Stimulated activated CD4-positive, alpha-beta T cell treated with anti-CD3 and anti-CD28 coated beads, Interleukin-1b, Interleukin-23, amount 100 ng/mL, for 1 hour (primary cell): ENCODE measurements at places on chromosomes 11 and 22.

- no peak for DNase-seq
Observed at GRCh38 chr11:8962841-8963240, 1.4 kb downstream of the TMEM9B start.

DNA sequence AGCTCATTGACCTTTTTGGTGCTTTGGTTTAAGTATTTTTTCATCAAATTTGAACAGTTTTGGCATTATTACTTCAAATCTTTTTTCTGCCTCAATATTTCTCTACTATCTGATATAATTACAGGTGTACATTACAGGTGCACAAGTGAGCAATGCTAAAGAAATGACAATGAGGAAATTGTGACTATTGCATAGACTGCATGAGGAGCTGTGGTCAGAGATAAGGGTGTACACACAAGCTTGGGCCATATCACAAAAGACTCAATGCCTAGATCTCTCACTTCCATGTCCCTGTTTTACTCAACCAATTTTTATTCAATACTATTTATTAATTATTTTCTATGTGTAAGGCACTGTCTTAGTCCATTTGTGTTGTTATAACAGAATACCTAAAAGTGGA, 251.0 kb upstream of the UBASH3B start:
- DNase-seq = no peak

DNA sequence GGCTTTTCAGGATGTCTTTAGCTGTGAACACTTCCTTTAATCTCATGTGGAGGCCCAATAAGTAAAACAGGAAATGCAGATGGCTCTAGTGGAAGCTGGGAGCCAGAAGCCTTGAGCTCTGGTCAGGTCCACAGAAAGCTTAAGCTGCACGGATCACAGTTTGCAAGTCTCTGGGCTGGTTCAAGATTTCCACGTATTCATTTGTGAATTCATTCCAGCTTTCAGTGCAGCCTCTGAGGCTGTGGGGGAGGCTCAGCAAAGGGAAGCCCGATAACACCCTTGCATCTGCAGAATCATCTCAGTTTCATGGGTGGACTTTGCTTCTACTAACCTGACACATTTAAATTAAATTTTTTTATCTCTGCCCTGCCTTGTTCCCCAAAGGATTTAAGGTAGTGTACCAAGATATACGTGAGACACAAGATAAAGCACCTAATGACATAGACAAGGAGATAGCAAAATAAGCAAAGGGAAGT, 65.6 kb downstream of the ISX start:
- DNase-seq = no peak

DNA sequence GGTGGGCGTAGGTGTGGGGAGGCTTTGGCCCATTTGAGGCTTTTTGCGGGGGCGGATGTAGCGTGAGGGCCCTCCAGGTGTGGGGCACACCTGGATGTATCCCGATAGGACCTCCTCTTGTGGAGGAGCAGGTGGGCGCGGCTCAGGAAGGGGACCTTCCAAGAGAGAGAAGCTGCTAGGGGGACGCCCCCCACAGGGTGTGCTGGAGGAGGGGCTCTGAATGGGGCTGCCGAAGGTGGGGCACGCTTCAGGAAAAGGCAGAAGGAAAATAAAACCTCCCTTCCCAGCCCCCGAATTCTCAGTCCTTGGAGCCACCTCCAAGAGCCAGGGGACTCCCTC, 621 bp downstream of the SGSM1 start:
- DNase-seq = no peak

- no peak for DNase-seq
Observed at GRCh38 chr11:115477410-115477809, 26.8 kb downstream of the CADM1 start.

- peak; percentile 11 for DNase-seq
Observed at GRCh38 chr11:102047305-102047924, at the start of gene CFAP300. Gene CFAP300 (plus strand): TSS chr11:102047437. CDS start chr11:102047471, 34 bp downstream.

DNA sequence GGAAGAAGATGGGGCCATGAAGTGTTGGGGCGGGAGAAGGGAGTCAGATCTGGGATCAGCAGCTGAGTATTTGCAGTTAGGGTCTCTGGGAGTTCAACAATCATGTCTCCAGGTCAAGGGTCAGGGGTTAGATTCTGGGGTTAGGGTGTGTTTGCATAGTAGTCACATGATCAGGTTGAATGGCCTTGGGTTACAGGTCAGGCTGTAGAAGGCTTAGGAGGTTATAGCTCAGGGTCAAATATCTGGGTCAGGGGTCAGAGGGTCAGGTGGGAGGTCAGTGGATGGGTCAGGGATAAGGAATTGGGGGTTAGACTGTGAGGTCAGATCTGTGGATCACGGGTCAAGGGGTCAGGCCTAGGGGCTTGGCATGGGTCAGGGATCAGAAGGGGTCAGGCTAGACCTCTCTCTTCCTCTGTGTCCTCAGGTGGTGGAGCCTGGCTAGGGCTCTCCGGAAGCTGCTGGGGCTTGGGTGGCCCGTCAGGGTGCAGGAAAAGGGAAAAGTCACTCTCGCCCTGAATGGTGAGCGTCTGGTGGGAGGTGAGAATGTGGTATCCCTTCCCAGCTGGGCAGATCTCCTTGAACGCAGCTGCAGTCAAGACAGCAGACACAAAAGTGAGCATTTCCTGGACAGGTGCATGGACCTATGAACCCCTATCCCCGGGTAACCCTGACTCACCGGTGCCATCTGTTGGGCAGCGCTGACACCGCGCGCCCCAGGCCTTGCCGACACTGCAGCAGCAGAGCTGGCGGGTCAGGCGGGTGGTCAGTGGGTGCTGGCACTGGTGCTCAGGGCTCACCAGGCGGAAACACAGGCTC, 6.4 kb downstream of the LTBP3 start:
- DNase-seq = no peak

GRCh38 chr11:68011051-68011943, 1.2 kb downstream of the ALDH3B1 start:
- no peak for DNase-seq

DNA sequence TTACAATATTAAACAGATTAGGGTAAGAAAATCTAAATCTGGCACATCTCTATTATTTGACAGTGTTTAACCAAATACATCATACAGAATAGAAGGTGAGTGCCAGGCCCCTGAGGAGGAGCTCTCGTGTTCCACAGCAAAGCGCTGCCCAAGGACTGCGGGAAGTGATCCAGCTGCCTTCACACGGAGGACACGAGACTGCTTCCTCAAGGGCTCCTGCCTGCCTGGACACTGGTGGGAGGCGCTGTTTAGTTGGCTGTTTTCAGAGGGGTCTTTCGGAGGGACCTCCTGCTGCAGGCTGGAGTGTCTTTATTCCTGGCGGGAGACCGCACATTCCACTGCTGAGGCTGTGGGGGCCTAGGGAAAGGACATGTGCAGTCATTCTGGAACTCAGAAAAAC, 71.1 kb downstream of the NCAPD3 start:
- DNase-seq = no peak

DNA sequence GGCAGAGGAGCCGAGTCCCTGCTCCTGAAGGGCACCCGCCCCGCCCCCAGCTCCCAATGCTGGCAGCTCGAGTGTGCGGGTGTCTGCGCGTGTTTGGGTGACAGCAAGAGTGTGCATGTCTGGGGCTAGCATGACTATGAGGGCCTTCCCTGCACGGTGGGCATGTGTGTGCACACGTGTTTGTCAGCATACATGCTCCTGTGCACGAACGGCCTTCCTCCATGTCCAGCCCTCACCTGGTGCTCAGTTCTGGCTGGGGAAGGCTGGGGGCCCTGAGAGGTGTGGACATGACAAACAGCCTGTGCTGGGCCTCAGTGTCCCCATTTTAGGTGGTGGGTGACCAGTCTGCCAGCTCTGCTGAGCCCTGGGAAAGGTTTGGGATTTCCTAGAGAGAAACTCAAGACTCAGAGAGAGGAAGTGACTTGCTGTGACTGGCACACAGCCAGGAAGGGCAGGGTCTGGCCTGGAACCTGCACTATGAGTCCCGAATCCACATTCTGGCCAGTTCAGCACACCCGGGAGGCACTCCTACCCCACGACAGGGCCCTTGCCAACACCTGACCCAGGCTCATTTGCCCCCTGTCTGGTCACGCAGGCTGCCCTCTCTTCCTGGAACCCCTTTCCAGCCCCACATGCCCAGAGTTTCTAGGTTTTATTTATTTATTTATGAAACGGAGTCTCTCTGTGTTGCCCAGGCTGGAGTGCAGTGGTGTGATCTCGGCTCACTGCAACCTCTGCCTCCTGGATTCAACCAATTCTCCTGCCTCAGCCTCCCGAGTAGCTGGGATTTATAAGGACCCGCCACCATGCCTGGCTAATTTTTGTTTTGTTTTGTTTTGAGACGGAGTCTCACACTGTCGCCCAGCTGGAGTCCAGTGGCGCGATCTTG, 3.3 kb upstream of the SHISA8 start:
- DNase-seq = no peak

DNA sequence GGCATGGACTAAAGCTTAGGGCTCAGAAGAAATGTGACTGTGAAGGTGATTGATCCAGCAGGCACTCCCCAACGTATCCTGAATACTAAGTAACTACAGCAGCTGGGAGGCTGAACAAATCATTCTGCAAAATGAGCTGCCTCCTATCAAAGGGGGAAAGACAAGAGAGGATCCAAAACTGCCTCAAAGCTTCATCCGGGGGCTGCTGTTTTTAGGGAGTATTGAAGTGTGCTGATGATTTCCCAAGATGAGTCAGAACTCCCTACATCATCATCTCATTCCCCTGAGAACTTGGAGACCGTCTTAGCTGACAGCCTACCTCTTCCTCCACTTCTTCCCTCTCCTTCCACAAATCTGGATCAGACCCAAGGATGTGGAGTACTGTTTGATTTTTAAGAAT, 108.4 kb upstream of the GRAMD1B start:
- DNase-seq = no peak

DNA sequence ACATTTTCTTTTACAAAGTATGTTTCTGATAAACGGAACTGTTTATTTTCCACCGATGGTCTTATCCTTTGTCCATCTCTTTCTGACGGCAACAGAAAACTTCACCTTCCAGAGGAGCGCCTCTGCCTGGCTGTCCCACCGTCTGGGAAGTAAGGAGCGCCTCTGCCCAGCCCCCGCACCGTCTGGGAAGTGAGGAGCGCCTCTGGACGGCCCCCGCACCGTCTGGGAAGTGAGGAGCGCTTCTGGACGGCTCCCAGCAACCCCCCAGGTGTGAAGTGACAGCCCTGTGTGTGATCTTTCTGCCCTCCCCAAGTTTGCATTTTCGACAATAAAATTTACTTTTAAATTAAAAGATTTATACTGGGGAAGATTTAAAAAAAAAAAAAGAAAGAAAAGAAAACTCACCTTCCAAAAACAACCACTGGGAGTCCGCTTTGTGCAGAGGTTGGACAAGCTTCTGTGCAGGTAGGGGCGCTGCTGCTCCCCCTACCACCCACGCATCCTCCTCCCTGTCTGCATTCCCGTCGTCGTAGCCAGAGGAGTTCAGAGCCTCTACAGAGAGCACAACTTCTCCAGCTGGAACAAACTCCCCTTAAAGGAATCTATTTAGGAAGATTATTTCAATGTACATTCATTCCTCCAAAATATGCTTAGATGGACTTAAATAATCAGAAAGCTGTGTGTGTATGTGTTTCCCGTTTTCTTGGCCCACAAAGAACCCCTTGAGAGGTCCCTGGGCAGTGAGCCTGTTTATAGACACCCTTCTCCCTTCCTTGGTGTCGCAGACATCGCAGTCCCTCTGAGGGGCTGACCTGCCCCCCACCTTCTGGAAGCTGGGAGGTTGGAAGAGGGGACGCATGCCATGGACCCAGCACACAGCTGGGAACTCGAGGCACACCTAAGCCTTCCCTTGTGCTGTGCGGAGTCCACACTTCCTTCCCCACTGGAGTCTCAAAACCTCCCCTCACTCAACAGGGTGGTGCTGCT, 849 bp upstream of the APOBEC3B start:
- no peak for DNase-seq

GRCh38 chr11:39810358-39810757, 1649.1 kb downstream of the LRRC4C start:
- DNase-seq = no peak

DNA sequence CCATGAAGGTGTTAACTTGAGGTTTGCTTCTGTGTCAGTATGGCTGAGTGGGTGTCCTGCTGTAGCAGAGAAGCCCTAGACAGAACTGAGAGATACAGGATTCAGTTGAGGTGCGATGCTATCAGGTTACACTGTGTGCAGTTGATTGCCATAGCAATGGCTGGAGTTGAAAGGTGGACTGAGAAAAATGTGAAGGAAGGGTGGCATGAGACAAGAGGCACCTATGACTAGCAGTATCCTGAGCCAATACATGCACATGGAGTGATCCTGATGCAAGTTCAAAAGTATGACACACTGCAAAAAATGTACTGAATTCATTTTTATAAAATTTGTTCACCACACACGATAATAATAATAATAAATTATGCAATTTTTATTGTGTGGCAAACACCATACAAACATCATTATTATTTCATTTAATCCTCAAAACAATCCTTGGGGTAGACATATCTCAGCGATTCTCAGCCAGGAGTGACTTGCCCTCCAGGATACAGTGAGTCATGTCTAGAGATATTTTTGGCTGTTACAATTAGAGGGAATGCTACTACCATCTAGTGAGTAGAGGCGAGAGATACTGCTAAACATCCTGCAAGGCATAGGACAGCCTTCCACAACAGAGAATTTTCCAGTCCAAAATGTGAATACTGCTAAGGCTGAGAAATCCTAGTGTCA, 3.9 kb upstream of the PIWIL4 start:
- DNase-seq = no peak

DNA sequence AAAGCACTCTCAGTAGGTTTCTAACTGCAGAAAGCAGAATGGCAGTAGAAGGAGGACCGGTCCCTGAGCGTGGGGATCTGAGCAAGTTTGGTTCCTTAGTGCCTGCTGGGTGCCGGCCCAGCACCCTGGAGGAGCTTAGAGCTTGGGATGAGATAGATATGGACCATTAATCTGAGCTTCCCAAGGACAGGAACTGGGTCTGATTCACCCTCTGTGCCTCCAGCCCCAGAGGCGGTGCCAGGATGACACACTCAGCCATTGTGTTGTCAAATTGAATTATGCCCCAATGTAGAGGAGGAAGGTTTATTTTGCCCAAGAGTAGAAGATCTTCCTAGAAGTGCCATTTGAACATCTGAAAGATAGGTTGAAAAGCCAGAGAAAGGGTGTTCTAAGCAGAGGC, 4.3 kb downstream of the ZC3H7B start:
- no peak for DNase-seq

GRCh38 chr22:32634421-32634981, 159.9 kb downstream of the FBXO7 start:
- no peak for DNase-seq

DNA sequence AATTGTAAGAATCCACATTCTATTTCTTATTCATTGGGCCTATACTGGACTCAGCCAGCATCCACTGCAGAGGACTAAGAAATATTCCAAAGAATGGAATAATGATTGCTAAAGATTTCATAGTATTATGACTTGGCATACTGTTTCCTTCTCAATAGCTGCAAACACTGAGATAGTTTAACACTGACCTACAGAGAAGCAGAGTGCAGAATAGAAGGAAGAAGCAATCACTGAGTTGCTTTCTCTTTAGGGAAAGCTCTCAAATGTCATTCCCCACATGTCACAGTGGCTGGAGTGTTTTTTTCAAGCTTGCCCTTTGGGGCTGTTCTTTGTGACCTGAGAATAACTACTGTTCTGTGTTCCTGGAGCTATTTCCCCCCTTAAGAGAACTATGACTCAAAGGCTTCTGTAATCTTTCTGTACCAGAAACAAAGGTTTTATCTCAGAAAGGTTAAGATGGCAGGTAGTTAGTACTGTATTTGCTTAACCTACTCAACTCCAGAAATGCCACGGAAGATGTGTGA, 243.6 kb upstream of the LUZP2 start:
- no peak for DNase-seq
